ENCODE measurements at places on chromosomes 7 and 10.

- peak; percentile 25 for DNase-seq
These were observed at the start of gene SEMA3E for GRCh38 chr7:83648464-83649241. Gene SEMA3E (minus strand): TSS chr7:83649139.

- no peak for DNase-seq
These were observed 63.2 kb downstream of the EBF3 start for GRCh38 chr10:129900825-129901224.

- no peak for DNase-seq
These were observed 25.0 kb upstream of the CNNM1 start for GRCh38 chr10:99303899-99304861.

DNA sequence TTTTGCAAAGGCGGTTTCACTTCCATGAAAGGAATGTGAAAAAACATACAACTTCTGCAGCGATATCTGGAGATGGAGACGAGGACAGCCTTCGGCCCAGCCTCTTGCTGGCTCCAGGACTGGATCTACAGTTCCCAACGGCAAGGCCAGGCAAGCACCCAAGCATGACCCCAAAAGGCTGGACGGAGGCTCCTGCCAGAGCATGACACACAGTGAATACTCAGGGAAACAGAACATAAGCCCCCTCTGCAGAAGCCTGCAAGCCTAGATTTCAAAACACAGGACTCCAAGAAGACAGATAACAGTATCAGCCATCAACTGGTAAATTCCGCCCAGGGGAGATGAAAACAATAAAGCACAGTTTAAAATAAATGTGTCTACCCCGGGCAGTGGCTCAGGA, 3.3 kb upstream of the LRRC27 start:
- no peak for DNase-seq

- DNase-seq = no peak
These were observed 143.1 kb upstream of the CDCA7L start for GRCh38 chr7:22088827-22089226.

GRCh38 chr7:37488163-37488764, 39.6 kb upstream of the ELMO1 start:
- no peak for DNase-seq

- no peak for DNase-seq
These were observed 188.8 kb downstream of the ZNF438 start for GRCh38 chr10:30842894-30843293.

DNA sequence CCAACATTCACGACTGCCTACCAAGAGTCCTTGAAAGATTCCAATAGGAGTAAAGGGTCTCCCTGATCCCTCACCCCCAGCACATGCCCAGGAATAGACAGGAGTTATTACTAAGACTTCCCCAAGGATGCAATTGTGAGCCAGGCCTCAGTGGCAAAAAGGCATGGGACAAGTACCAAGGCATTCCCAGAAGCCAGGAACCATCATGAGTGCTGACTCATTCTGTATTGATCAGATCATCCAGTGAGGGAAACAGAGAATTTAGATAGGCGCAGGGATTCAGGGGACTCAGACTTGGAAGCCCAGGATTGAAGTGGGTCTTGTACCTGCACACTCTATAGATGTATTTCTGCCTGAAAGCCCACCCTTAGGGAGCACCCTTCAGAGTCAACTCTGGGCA, 21.2 kb downstream of the MBL2 start:
- no peak for DNase-seq

- no peak for DNase-seq
These were observed 118.4 kb upstream of the PDLIM1 start for GRCh38 chr10:95408983-95409873.

DNA sequence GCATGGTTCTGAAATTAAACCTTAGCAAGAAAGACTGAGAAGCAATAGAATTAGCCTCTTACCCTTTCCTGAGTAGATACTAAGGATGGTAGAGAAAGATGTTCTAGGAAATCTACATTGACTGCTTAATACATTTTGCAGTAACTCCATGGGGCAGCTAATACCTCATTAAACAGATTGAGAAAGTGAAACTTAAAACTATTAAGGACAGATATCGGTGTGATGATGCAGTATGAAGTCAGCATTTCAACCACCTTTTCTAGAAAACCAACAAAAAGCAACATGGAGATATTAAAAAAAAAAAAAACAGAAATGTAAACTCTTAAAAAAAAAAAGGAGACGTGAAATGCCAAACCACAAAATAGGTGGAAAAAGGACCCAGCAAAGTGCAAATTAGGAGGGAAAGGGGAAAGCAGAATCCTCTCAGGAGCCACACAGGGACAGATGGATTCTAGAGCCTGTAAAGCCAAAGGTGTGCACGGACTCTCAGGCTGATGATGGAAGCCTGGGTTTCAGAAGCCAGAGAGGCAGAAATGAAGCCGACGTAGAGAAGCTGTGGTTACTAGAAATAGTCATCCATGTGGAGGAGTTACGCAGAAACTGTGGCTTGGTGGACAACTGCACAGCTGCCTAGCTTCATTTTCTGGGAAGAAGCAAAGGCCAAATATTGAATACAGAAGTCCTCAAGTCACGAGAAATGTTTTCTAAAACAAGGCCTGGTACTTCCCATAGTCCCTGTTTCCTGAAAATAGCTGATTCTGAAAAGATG, 38.1 kb upstream of the GPR141 start:
- DNase-seq = no peak

DNA sequence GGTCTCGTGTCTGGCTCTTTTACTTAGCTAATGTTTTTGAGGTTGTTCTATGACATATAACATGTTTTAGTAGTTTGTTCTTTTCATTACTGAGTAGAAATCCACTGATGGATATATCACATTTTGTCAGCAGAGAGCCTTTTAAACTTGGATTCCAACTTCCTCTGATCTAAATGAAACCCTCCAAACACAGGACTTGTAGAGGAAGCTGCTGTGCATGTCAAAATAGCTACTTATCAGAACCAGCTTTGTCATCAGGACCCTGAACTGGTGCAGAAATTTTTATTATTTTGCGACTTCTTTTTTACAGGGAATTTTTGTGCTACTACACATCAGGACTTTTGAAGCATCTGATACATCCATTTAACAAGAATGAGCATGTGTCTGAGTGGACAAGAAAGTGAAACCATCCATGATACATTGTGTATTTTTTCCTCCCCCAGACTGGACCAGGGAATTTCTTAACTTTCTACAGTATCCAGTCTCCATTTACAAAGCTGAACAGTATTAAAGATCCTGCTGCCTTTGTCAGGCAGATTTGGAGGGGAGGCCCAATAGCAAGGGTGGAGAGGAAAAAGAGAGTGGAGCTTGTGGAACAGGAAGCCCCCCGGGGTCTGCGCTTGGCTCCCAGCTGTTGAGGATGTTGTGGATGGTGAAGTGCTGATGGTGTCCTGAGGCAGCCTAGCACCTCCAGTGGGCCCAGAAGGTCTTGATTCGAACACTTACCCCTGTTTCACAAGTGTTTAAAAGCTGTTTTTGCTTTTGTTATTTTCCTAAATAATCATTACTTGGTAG, 29.3 kb upstream of the MTPAP start:
- DNase-seq = no peak

- peak; percentile 51 for DNase-seq
These were observed 129.9 kb downstream of the INHBA start for GRCh38 chr7:41573015-41573414.

DNA sequence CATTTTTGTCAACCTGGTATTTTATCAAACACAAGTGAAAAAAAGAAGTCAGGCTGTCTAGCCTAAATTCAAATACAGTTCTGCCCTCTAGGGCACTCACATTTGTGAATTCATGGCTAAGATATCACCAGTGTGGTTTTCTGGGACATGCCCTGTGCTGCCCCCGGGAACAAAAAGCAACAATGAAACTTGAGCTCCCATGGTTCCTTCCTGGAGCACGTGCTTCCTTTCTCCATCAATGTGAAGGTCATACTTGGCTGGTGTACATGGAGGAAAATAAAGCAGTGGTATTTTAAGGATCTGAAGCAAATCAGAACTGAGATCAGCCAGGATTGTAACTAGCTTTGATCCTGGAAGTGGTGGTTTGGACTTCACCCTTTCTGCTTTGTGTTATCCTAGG, 128.9 kb upstream of the FRMD4A start:
- no peak for DNase-seq

Measured in A549 (cell line).